ENCODE measurements at places on chromosomes 11 and 22.

- DNase-seq: no peak
These were observed 1053.8 kb downstream of the LRRC4C start for GRCh38 chr11:40405614-40406013.

GRCh38 chr11:89604281-89604680 lies 105.8 kb upstream of the TRIM77 start:
- DNase-seq: no peak

GRCh38 chr11:37558619-37559210 lies 960.7 kb upstream of the RAG2 start:
- DNase-seq: no peak

DNA sequence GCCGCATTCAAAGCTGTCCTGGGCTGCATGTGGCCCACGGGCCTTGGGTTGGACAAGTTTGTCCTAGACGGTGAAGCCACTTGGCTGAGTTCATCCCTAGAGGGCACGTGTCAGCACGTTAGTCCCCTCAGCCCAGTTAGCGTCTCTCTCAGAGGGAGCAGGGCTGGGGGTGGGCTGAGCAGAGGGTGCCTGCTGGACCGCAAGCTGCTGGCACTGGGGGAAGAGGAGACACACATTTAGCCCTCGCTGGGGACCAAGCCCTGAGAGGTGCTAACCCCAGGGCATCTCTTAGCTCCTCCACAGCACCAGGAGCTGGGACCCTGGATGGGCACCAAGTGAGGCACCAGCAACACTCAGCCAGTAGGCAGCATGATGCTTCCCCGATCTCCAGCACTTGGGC lies 107.0 kb downstream of the SHANK2 start:
- no peak for DNase-seq

All from Caki2 (cell line).